Activated CD4-positive, CD25-positive, alpha-beta regulatory T cell treated with anti-CD3 and anti-CD28 coated beads, Interleukin-2, amount 50 U/mL, for 72 hours (primary cell): ENCODE measurements at places on chromosomes 1 and 21.

DNA sequence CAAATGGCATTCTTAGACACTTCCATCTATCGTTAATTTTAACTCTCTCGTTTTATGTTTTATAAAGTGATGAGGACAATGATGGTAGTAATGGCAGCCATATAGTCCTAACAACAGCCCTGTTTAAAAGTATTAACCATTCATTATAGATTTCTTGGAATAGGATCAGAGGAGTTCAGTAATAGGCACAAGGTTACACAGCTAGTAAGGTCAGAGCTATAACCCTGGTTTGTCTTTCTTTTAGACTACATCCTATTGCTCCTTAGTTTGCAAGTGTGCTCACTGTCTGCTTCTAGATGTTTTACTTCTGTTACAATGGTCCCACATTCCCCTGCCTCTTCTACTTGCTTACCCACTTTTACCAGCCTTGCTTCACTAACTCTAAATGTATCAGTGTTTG, 50.9 kb downstream of the TLCD4 start:
- no peak for DNase-seq

DNA sequence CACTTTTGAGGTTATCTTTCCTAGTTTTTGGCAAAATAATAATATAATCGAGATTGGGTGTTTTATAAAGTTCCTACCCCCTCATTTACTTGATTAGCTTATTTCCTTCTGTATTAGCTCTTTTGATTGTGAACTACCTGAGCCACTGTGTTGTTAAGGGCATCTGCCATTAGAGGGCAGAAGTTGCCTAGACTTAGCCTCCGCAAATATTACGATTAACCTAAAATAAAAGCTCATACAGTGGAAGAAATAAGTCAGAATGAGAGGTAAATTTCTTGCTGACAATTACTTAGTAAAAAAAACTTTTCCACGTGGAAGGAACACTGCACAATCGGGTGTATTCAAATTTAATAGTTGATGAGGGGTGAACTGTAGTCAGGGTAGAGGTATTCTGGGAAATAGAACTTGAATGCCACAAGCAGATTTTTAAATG, 2.3 kb downstream of the H3-3A start:
- DNase-seq: no peak

DNA sequence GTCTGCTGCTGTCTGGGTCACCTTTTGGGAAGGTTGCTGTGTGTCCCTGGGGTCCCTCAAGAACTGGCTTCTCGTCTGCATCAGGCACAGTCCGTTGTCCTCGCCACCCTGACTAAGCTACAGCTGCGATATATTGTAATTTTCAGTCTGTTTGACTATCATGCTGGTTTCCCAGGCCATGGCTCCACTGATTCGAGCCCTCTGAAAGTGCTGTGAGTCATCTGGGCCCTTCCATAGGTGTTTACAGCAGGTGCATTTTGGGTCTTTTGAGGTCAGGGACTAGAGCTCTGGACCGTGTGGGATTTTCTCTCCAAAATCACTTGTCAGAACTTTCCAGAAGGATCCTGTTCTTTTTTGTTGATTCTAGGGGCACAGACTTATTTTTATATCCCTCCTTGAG, 52.8 kb downstream of the SPSB1 start:
- no peak for DNase-seq

- DNase-seq: no peak
Observed at GRCh38 chr1:11151826-11152612, 37.1 kb upstream of the ANGPTL7 start.

- DNase-seq: no peak
Observed at GRCh38 chr1:117664314-117664713, 58.5 kb downstream of the TENT5C start.

DNA sequence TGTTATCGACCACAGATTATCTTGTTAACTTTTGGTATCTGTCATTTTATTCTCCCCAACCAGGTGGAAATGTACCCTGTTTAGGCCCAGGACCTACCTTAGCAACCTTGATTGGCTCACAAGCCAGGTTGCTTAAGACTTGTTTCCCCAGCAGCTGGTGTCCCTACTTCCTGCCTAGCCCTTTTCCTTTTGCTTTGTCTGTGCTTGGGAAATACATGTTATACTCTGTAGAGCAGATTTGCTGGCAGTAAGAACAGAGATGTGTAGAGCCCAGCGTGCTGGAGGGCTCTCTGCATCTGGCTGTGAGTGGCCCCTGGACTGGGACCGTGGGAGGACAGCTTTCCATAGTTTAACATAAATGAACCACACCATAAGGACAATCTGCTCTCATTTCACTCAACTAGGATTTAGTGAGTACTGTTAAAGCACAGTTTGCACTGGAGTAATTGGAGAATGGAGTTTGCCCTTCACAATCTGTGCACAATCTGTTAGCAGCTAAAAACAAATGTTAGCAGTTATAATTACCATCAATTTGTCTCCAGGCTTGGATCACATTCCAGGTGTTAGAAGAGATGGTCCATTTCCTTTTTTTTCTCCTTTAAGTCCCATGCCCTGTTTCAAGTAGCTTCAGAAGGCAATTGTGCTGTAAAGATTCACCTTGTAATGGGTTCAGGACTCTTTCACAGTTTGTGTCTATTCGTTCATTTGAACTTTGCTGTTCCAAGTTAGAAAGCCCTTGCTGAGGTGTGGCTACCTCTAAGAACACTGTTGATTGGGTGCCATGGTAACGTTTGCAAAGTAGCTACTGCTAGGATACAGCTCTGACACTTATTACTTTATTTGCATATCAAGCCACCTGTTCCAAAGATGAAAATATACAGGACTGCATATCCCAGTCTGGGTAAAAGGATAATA, at the start of gene APOBEC4:
TSS of gene APOBEC4 (minus strand) at position 770 of the 915 bp plus-strand sequence. CDS start 4,535 bp downstream, outside the sequence.
- DNase-seq: no peak

GRCh38 chr1:69737527-69738185, 169.9 kb downstream of the LRRC7 start:
- no peak for DNase-seq

GRCh38 chr1:8241417-8242014, 76.4 kb upstream of the SLC45A1 start:
- no peak for DNase-seq

- DNase-seq: no peak
Observed at GRCh38 chr1:85149805-85150204, 51.0 kb downstream of the SYDE2 start.

- DNase-seq: no peak
Observed at GRCh38 chr1:4267381-4268261, 367.5 kb upstream of the C1orf174 start.

DNA sequence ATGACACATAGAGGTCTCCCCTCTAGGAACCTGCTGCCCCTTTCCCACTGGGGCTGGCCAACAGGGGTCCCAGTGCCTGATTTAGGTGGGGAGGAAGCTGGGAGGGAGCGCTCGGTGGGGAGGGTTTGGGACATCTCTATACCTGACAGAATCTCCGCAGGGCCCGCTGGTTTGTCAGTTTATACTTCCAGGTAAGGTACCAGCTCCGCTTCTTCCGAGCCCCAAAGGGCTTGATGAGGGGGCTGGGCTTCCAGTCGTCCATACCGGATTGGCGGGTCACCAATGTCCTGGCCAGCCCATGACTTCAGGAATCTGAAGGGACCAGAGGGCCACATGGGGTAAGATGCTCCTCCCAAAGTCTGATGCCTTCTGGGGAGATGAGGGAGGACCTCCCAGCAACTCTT, 672 bp downstream of the POMGNT1 start:
- DNase-seq: no peak

GRCh38 chr1:197137322-197137721, 9.1 kb downstream of the ASPM start:
- no peak for DNase-seq

DNA sequence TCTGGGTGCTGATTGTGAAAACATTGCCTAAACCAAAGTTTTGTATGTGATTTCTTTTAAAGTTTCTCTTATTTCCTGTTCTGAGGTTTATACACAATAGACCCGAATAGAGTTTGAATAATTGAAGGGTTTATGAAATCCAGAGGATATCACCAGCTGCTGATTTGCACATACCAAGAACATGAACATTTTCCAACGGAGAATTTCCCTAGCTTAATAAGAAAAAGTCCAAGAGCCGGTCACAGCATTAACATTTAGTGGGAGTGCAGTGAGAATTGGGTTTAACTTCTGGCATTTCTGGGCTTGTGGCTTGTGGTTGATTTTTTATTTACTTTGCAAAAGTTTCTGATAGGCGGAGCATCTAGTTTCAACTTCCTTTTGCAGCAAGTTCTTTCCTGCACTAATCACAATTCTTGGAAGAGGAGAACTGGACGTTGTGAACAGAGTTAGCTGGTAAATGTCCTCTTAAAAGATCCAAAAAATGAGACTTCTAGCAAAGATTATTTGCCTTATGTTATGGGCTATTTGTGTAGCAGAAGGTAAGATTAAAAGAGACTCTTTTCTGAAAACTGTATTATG, at the start of gene CFH:
TSS of gene CFH (plus strand) at position 407 of the 579 bp plus-strand sequence. CDS start at position 482, 75 bp downstream.
- no peak for DNase-seq

DNA sequence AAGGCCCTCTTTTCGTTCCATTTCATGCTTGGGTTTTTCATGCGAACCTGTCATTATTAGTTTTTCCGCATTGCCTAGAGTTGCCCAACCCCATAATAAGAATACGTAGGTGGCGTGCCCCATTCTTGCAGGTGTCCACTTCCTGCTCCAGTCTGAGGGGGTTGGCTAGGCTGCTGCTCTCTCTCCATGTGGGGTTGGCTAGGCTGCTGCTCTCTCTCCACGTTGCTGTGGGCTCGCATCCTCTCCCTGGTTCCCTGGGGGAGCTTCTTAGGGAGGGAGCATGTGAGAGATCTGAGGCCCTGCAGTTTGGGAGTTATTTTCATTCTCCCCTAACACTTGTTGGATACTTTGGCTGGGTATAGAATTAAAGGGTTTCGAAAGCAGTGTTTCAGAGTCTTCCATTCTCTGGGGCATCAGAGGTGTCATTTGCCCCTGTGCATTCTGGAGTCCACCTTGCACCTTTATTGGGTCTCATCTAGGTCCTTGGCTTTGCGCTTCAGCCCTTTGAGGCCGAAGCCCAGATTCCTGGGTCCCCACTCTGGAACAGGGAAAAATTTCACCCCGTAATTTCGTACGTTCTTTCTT, 8.6 kb downstream of the C1orf35 start:
- peak; percentile 8 for DNase-seq

GRCh38 chr1:107682467-107682866, 282.5 kb downstream of the VAV3 start:
- no peak for DNase-seq

DNA sequence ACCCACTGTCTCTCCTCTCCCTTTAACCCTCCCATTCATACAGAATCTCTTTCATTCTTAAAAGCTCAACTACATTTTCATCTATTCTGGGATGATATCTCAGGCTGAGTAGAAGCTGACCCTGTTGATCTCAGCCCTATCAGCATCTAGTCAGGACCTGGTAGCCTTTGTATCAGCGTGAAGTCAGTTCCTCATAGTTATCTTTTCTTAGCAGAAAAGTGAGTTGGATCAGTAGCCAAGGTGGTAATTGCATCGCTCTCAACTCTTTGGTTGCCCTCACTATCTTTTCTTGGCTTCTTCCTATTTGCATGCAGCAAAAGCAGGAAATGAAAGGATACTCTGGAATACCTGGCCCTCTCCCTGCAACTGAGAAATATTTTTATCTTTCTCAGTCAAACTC, 13.6 kb upstream of the GOLT1A start:
- DNase-seq: no peak

GRCh38 chr1:17307946-17308345, at the start of gene PADI4:
Gene PADI4 (plus strand): TSS chr1:17308197. CDS start chr1:17308223, 26 bp downstream.
- no peak for DNase-seq

DNA sequence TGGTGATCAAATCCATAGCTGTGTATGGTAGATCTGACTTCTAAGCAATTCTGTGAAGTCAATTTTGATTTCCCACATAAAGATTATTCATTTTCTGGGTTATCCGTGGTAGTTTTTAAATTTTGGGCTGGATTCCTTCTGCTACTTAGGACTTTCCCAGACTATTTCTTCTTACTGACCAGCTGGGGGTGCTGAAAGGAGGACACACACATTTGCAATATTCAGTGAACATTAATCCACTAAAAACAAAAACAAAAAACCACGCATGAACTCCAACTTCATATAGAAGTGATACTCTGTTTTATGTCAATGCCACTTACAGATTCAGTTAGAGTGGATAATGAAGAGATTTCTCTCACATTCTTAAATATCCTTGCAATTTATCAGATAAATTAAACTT, 105.4 kb downstream of the KCTD3 start:
- DNase-seq: no peak

GRCh38 chr1:153568367-153569099, 2.9 kb upstream of the S100A2 start:
- DNase-seq: peak; percentile 84

GRCh38 chr1:78996791-78997190, 9.7 kb downstream of the ADGRL4 start:
- no peak for DNase-seq

- no peak for DNase-seq
Observed at GRCh38 chr21:31198575-31198974, 145.5 kb downstream of the TIAM1 start.

GRCh38 chr1:151975311-151976014, 18.2 kb downstream of the S100A10 start:
- DNase-seq: no peak

- DNase-seq: peak; percentile 63
Observed at GRCh38 chr1:1441002-1441888, 5.8 kb downstream of the VWA1 start.

DNA sequence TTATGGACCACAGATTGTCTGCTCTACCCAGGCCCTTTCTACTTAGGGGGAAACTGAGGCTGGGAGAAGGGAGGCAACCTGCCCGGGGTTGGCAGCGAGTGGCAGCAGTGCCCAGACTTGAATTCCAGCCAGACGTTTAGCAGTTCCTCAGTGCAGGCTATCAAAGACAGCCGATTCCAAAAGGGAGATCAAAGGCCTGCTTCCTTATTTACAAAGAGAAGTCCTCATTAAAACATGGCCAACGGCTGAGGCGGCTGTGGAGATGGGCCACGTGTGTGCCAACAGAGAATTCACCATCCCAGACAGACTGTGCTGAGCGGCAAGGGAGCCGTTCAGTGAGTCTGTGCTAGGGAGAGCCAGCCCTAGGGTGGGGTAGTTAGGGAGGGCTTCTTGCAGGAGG, 27.7 kb downstream of the C1QB start:
- no peak for DNase-seq

DNA sequence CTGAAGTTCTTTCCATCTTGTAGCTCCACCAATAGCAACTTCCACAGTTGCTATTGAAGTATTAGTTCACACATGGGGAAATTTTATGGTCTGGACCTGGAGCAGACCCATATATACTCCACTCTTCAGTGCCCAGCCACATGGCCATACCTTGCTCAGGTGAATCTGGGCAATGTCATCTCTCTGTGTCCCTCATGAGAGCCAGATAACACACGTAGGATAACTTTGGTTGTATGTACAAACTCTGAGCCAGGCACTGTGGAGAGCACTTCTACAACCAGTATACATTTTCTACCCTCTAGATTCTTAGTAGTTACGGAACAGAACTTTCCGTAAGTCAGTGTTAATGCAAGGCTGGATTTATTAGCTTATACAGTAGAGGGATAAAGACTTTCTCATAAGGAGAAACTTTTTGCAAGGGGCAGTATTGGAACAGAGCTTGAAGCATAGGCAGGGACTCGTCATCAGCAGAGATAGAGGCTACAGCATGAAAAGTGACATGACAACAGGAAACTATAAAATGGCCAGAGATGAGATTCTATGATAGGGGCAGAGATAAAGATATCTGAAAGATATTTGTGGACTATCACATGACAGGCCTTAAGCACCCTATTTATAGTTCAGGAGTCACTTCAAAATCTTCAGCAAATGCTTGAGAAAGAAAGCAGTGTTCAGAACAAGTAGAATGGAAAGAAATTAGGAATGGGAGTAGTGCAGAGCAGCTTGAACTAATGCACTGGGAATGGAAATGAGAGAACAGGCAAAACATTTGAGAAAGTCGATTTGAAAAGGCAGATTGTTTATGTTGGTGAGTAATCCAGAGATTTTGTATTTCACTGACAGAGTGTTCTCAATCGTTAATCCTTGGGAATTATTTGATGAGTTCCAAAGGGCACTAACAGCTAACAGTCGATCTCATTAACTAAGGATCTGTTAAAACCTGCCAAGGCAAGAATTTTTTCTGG, 481.8 kb downstream of the USP25 start:
- no peak for DNase-seq
